ENCODE measurements at places on chromosomes 16 and 17.

DNA sequence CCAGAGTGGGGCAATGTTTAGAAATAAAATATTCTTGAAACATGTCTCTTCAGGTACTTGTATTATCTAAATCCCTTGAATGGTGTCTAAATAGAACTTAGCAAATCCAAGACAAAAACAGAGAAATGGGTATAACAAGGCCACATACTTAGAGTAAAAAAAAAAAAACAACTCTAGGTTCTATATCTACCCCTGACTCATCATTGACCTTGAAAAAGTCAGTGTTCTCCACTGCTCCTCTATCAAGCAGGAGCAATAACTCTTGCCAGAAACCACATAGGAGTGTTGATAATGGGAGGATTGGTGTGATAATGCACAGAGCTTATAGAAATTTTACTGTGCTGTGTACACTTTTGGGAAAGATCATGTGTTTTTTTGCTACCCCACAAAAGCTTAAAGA is 296.6 kb upstream of the PMFBP1 start:
- no peak for DNase-seq

DNA sequence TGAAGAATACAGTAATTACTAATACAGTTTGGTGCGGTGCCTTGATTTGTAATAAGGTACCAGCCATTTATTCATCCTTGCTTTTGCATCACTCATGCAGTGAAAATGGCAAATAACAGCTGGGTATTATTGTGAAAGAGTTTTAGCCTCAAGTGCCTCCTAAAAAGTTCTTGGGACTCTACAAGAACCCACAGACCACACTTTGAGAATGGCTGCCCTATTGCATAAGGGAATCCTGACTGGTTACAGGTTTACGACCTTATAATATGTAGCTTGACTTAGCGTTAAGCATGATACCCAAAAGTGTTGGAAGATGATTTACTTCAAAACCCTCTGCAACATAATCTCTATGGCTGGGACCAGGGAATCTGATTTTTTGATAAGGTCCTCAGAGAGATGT is 4.2 kb downstream of the MYH13 start:
- DNase-seq = no peak

DNA sequence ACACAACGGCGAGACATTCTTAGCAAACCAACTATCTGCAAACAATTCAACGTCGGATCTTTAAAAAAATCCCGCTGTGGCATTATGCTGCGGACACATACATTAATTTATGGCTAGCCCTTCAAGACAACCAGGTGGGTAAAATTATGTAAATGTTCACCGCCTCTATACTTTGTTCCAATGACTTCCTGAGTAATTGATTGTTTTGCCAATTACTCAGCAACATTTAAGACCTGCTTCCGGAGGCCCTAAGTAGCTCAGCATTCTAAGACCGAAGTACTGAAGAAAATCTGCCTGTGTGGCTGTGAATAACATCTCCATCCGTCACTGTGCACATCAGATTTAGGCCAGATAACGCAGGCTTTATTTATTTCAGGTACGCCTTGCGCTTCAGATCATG is 23.3 kb downstream of the QPRT start:
- no peak for DNase-seq

DNA sequence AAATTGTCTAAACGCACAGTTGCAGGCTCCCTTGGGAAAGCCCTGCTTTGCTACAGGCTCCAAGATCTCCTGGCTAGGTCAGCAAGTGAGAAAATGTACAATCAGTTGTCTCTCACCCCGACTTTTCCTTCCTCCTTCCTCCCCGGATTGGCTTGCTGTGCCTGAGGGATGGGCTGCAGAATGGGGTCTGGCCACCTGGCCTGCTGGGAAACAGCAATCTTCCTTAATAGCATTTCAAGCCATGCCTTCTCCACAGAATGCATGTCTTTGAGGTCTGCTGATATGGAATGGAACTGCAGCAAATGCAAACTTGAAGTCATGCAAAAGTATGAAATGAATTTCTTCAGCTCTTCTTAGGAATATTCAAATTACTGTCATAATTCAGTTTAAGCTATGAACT is 42.9 kb upstream of the SLFN13 start:
- DNase-seq = no peak

- no peak for DNase-seq
Measured at GRCh38 chr17:62867303-62867702, 59.2 kb upstream of the MARCHF10 start.

DNA sequence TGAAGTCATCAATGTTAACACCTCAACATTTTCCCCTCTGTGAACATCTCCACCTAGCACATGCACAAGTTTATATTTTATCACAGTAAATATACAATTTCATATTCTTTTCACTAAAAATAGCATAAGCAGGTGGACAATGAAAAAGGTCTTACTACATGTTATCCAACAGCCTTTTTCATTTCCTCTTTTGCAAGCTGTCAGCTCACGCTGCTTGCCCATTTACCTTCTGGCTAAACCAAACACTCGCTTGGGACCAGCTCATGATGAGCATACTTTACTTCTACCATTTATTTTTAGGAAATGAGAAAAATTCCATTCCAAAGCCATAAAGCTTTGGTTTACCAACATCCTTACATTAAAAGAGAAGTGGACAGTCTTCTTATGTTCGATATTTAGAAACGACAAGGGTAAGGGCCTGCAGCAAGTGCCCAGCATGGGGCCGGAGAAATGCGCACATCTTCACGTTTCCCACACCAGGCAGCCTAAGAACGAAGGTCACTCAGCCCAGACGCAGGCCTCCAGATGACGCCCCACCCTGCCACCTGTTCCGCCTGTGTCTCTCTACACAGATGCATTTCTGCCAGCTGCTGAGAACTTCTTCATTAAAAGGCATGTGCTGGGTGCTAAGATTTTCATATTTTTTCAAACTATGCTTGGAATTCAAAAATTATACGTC is 13.9 kb downstream of the SNN start:
- peak; percentile 43 for DNase-seq

DNA sequence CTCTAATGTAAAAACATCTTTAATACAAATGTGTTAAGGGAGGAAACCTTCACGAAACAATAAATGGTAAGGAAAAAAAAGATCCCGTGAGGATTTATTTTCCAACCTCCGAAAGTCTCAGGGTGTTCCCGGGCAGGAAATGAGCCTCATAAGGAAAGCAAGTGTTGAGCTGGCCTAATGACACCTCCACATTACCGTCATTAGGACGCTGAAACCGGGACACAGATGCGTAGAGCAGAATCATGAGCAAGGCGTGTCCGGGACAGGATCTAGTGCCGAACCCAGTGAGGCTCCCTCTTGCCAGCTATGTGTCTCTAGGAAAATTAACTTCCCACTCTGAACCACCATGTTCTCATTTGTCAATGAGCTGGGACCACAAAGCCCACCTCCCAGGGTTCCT is 22.7 kb upstream of the CYTH1 start:
- no peak for DNase-seq

GRCh38 chr16:72367851-72368250 is 195.9 kb upstream of the PMFBP1 start:
- DNase-seq = no peak
